ENCODE measurements at places on chromosomes 5 and 9.

DNA sequence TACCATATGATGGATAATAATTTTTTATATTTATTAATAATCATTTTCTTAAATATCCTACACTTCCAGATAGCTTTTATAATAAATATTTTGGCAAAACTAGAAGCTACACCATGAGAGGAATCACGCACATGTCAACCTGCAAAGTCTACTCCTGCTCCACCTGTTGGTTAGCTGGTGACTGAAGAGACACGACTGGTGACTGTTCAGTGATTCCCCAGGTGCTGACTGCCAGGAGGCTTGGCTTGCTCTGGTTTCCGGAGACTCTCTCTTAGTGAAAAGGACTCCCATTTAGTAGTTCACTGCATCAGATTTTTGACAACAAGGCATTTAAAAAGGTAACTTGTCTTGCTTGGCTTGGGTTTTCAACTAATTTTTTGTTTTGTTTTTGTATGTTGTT, 20.9 kb downstream of the GZMA start:
- DNase-seq: no peak

DNA sequence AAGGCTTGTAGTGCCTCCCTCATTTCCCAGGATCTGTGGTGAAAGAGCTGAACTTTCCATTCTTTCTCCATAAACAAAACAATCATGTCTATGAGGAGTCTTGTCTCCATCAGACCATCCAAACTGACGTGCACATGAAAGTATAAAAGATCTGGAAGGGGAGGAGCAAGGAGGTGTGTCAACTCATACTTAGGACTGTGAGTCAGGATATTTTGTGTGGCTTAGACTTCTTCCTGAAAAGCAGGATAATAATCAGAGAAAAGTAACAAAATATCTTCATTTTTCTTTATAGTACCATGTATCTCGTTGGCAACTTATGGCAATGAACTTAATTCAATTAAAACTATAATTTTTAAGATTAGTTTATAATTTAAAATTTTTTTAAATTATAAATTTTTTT, 96.0 kb upstream of the PRRC1 start:
- DNase-seq: no peak

- no peak for DNase-seq
Measured at GRCh38 chr9:134853893-134854292, 26.7 kb upstream of the FCN2 start.

- DNase-seq: no peak
Measured at GRCh38 chr9:131739959-131740648, at the start of gene RAPGEF1. TSS of gene RAPGEF1 (minus strand) at chr9:131740076. CDS start at chr9:131739830, 246 bp downstream.

- no peak for DNase-seq
Measured at GRCh38 chr9:126337729-126338372, 11.2 kb downstream of the MVB12B start.

DNA sequence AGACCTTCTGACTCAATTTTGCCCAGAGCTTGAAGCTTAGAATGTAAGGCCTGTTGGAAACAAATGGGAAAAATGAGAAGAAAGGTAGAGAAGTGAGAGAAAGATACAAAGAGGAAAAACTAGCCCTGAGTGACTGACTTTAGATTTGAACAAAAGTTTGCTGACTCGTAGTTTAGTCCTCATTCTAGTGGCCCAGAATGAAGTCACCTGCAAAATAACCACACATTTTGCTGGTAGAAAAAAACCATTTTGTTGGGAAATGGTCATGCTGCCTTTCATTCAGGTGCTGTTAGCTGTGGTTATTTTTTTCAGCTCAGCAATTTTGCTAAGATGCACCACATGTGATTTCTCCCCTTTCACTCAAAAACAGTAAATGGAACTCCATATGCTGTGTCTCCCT, 98.9 kb downstream of the MRPS27 start:
- no peak for DNase-seq

DNA sequence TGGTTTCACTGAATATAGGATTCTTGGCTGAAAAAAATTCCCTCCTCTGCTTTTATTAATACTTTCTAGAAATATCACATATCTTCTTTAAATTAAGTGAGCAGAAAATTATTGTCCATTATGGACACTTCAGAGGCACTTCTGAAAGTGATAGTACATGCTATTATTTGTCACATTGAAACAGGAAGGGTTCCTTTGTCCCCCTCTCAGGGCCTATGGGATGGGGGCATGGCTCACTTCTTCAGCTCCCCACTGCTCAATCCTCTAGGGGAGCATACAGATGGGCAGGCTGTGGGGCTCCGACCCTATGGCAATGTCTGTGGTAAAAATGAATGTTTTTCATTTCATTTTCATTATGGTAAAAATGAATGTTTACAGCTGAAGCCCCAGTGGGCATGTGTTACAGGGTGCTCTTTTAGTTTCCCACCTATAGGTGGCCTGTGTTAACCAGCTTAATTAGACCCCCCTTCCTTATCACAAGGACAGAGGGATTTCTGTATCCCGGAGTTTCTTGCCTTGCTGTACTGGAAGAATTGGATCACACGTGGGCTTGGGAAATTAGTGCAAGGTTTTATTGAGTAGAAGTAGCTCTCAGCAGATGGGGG, 1225.2 kb downstream of the PTPRD start:
- no peak for DNase-seq

DNA sequence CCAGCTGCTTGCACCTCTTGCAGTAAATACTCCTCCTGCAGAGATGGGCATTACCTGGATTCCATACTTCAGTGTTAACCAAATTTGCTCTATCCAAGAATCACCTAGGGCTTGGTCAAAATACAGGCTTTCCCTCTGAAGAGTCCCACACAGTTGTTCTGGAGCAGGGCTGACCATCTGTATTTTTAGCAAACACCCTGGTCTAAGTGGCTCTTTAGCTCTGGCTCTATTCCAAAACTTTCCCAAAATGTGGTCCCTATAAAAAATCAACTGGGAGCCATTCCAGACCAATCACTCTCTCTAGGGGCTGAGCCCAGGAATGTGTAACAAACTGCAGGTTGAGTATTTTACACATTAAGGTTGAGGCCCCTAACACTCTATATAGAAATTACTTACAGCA, 153.7 kb downstream of the SPOCK1 start:
- DNase-seq: no peak

DNA sequence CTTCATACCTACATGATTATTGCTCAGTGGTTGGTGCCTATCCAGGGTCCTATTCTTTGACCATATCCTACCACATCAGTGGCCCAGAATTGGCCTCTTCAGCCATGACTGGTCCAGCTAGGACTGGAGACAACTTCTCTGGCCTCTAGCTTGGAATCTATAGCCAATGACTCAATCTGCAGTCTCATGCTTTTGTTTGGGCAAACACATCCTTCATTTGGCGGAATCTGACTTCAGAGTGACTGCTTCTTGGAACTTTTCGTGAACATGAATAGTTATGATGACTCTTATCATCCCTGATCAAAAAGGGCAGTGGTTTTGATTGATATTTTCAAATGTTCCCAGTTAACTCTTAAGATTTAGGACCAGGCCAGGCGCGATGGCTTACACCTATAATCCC, 134.1 kb downstream of the PAPPA start:
- DNase-seq: no peak

DNA sequence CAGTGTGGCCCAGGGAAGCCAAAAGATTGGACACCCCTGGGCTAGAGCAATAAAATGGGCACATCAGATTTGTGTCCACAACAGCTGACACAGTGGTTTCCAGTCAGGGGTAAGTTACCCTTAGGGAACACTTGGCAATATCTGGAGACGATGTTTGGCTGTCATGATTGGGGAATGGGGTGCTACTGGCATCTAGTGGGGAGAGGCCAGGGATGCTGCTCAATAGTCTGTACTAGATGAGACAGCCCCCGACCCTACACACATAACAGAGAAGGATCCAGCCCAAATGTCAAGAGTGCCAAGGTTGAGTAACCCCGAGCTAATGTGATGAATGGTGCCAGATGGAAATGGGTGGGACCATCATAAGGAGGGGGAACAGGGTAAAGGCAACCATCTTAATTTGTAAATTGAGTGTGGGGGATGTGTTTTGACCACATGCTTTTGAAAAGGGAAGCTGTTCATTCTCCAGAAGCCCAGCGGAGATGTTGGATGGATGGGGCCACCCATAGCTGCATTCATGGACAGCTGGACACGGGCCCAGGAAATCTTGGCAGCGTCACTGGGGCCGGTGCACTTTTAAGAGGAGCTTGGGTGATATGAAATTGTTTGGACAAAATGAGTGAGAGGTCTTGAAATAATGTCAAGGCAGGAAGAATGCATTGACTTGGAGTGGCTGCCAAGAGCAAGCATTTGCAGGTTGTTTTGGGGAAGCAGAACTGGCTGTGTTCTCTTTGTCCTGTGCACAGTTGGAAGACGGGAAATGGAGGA, 33.4 kb downstream of the SYK start:
- no peak for DNase-seq

DNA sequence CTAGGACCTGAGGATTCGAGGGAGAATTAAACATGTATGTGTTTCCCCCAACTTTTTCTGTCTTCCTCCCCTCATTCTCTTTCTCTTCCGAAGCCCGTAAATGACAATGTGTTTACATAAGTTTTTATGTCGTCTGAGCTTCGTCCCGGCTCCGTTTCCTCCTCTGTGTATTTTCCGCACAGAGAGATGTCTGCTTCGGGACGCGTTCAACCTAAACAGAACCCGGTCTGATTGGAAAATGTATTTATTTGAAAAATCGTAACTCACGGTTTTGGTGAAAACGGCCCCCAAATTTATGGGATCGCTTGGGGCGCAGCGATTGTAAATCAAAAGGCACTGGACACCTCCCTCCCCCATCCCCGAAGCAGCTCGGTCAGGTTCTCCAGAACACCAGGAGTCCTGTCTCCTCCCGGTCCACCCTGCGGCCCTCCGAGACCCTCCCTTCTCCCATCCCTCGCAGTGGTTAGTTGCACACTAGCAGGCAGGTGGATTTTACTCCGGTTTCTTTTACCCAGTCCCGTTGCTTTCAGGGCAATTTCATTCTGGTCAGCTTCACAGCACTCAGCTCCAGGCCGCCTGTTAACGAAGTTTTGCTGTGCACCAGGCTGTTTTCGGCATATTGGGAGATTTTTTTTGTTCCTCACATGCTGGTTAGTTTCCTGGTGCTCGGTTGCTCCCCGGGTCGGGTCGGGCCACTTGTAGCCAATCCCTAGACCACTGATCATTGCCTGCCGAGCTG, 5.8 kb upstream of the HAND1 start:
- DNase-seq: no peak

- no peak for DNase-seq
Measured at GRCh38 chr5:177957241-177957640, 38.8 kb downstream of the PROP1 start.

DNA sequence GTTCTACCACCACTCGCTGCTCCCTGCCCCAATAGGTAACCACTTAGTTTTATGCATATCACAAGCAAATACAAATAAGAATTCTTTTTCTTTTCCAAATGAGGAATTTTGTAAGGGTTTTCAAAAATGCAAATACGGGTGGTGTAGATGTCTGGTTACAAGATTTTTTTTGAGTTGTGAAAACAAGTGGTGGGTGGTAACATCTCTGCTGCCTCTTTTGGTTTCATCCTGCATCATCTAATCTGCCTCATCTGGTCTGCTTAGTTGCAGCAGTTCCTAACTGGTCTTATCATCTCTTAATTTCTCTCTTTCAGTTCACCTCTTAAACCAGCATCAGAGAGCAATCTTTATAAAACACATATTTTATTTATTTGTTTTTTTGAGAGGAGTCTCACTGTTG, 5.3 kb downstream of the NFX1 start:
- no peak for DNase-seq

GRCh38 chr9:17625644-17626388, 47.0 kb downstream of the SH3GL2 start:
- peak; percentile 21 for DNase-seq

DNA sequence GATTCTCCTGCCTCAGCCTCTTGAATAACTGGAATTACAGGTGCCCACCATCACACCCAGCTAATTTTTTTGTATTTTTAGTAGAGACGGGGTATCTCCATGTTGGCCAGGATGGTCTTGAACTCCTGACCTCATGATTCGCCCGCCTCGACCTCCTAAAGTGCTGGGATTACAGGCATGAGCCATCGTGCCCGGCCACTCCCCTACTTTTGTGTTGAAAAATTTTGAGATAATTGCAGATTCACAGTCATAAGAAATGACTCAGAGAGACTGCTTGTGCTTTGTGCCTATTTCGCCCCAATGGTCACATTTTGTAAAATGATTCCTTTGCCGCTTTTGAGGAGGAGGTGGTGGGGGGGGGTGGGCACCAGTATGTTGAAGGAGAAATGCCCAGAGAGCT, 48.1 kb upstream of the SH3PXD2B start:
- DNase-seq: no peak

- no peak for DNase-seq
Measured at GRCh38 chr5:149304195-149305078, 32.8 kb downstream of the AFAP1L1 start.

DNA sequence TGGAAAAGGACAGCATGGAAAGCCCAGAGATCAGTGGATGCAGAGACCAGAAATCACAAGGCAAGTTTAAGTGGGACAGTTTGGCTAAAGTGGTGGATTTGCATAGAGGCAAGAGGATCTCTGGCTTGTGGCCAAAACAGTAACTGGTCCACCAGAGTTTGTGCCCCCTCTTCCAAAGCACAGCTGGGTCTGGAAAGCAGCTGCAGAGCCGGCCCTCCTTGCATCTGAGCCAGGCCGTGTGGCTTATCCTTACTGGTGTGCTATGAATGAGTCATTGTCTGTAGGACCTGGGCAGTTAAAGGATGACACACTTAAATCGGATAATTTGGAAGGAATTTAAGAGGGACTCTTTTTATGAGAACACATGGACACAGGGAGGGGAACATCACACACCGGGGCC, 146.6 kb downstream of the PIP5K1B start:
- no peak for DNase-seq

DNA sequence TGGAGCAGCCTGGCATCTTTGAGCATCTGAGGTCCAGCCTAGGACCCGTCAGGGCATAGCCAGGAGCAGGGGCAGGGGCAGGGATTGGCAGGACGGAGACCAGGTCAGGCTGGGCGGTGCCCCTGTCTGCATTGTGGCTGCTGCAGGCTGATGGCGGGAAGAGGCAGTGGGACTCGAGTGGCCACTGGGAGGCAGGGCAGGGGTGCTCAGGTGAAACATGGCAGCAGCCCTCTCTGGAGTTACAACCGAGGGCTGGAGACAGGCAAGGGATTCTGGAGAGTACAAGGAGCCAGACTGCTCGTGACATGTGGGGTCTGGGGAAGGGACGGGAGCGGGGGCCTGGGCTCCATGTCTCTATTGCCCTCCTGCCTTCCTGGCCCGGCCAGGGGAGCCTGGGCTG, 97.4 kb upstream of the RAPGEF1 start:
- peak; percentile 18 for DNase-seq

DNA sequence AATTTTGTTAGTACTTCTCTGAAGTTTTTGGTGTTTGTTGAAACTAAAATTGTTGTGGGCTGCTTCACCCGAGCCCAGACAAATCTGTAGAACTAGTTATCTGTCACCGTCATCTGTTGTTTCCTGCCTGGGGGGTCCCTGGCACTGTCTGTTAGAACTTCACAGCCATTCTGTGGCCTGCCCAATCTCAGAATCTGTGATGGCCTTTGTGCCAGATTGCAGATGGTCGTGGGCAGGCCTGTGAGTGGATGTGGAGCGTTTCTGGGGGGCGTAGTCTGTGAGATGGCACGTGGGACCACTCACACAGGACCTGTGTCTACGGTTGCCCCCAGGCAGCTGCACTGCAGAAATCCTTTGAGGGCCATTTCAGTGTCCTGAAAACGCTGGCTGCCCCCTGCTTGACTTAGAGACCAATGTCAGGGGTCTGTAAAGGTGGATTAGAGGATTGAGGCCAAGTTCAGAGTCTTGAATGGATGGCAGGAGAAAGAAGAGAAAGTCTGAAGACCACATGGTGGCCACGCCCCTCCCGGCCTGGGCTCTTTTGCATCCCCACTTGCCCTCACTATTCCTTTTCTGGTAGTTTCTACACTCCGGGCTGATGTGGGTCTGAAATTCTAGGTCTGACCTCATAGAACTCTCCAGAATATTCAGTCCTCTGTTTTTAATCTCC, 38.3 kb downstream of the TRIO start:
- no peak for DNase-seq
